NCI-H345 (cell line): ENCODE measurements at places on chromosomes 1 and 21.

DNA sequence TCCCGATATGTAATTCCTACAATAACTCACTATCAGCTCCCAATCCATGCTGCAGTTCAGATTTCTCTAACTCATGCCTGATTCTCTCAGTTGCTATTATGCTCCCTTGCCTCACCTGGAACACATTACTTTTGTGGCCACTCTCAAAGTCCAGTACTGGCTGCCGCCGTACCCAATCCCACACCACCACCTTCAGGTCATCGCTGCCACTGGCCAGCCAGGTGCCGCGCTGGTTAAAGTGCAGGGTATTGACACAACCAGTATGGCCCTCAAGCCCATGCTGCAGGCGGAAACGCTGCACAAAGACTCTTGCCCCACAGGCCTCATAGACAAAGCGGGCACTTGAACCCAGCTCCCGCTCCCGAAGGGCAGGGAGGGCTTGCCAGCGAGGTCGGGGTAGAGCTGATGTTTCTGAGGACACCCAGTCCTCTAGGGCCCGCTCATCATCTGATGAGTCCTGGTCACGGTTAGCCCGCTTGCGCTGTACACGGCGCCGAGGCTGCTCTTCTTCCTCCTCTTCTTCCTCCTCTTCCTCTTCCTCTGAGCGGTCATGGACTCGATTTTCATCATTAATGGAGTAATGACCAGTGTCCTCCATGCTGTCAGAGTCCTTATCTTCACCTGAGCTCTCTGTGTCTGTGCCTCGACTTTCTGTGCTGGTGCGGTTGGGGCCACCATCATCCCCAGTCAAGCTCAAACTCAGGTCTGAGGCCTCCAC is 22.6 kb downstream of the DCAF8 start:
- DNase-seq, result no peak

DNA sequence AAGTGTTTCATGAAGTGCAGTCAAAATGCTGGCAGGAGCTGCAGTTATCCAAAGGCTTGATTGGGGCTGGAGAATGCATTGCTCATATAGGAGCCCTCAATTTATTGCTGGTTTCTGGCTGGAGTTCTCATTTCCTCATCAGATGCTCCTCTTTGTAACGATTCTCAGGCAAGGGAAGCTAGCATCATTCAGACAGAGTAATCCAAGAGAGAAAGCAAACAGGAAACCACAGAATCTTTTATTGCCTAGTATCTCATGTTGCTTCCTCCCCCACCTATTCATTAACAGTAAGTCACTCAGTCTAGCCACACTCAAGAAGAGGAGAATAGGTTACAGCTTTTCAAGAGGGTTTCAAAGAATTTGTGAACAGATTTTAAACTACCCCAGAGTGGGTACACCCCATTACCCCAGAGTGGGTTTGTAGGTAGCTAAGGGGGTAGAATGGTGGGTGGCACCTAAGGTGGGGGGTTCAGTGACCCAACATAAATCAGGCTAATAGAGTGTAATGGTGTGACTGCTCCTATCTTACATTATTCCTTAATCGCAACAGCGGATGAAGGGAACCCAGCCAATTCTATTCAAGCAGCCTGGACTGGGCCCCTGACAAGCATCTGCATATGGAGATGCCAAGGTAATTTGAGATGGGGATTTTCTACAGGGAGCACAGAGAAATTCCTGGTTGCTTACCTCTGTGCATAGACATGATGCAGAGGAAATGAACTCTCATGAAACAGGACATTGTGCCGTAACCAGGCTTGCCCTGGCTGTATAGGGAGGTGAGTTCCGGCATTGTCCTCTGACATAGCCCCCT is 67.1 kb downstream of the KCNJ15 start:
- DNase-seq, result no peak

GRCh38 chr1:201612645-201613044 is 73.7 kb downstream of the NAV1 start:
- no peak for DNase-seq

- no peak for DNase-seq
Measured at GRCh38 chr1:151970626-151971025, 23.0 kb downstream of the S100A10 start.
